ENCODE measurements at places on chromosomes 7 and 10.

DNA sequence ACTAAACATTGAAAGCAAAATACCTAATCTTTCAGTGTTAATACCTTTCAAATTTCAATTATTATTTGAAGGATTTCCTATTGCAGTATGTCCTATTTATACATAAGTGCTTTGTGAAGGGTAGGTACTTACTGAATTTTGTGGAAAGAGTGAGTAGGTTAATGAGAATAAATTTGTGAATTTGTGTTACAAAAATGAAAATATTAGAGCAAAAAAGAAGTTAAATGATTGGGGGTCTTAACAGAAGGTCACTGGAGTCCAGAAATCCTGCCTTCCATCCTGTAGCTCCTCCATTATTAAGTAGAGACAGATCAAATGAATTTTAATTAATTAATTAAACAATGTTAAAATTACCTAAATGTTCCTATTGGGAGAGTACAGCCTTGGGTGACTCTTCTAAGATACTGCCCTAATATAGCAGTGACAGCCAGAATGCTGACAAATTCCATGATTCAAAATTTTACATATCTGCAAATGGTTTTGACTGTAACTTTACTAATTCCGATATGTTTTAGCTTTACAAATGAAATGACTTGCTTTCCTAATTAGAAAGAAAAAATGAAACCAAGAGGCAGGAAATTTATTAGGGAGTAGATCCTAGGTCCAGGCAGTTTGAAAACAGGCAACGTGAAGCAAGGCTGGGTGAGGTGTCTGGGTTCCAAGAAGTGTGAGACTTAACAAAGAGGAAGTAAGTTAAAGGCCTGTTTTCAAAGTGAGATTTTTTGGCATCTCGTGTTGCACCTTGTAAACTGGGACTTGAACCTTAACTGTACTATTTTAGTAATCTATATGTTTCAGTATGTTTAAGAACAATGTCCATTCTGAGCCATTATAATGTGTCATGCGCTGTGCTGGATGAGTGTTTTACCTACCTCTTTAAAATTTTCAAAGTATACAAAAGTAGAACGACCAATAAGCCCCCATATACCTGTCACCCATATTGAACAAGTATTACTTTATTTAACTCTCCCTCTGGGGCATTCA is 1.5 kb downstream of the PIK3CG start:
- peak; percentile 19 for DNase-seq

GRCh38 chr7:99679032-99679399 is 780 bp downstream of the CYP3A5 start:
- DNase-seq: no peak

- peak; percentile 20 for DNase-seq
Measured at GRCh38 chr10:80382989-80383388, 25.4 kb upstream of the PRXL2A start.

- no peak for DNase-seq
Measured at GRCh38 chr7:109745677-109746410, 1176.2 kb downstream of the DNAJB9 start.

- DNase-seq: no peak
Measured at GRCh38 chr7:155867734-155868400, 55.6 kb upstream of the SHH start.

DNA sequence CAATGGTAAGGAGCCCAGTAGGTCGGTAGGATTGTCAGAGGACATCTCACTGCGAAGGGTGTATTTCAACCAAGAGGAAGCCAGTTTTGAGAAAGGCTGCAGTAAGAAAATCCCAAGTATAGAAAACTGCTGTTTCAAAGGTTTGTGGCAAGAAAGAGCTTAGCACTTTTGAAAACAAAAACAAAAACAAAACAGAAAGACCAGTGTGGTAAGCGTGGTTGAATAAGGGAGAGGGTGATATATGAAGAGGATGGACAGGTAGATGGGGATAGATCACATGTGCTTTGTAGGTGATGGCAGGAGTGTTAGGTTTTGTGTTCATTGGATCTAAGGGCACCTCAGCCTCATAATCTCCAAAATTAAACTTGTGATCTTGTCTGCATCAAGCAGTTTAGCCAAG is 141.6 kb upstream of the WNT16 start:
- DNase-seq: no peak

DNA sequence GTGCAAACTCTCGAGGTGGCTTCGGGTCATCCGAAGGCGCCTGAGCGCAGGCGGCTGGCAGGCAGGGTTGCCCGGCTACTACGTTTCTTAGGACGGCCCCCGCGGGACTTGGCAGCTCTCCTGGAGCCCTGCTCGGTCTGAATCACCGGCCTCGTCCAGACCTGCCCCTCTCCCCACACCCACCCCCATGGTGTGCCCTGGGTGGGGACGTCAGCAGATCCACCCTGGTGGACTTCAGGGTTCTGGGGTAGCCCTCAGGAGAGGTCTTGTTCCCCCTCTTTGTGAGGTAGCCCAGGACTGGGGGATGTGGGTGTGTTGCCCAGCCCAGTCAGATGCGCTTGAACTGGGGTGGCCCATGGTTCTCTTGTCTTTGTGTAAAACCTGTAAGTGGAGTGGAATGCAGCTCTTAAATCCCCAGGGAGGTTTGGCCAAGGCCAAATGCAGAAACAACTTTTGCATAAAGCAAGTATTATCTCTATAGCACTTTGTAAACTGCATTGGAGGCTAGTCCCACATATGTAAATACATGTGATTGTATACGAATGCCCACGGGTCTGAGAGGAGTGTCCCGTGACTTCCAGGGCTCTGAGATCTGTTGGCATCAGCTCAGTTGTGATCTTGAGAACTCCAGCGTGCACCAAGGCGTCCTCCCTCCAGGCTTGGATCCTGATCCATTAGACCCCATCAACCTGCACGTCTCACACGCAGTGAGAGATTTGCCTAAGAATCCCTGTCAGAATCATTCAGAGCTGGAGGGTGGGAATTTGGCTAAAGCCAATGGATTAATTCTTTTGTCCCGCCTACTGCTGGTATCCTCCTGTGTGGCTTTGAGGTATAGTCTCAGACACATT is 1.8 kb downstream of the PFKFB3 start:
- no peak for DNase-seq

GRCh38 chr10:90734415-90734814 is 123.4 kb downstream of the HTR7 start:
- no peak for DNase-seq

- DNase-seq: no peak
Measured at GRCh38 chr10:133162910-133163856, 3.2 kb downstream of the KNDC1 start.

DNA sequence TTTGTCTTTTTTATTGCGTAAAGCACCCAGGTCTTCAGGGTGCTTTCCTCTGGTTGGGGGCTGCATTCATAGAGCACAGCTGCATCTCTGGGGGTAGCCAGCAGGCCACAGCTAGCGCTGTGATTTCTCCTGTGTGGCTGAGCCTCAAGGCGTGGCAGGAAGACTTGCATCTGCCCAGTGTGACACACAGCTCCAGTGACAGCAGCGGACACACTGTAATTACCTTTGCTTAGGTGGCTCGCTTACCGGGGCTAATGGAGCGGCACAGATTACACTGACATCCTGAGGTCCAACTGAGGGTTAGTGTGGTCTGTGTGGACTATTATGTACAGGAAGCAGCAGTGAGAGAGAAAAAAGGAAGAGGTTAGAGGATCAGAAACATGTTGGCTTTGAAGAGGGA is 27.1 kb downstream of the ABCB4 start:
- DNase-seq: no peak

DNA sequence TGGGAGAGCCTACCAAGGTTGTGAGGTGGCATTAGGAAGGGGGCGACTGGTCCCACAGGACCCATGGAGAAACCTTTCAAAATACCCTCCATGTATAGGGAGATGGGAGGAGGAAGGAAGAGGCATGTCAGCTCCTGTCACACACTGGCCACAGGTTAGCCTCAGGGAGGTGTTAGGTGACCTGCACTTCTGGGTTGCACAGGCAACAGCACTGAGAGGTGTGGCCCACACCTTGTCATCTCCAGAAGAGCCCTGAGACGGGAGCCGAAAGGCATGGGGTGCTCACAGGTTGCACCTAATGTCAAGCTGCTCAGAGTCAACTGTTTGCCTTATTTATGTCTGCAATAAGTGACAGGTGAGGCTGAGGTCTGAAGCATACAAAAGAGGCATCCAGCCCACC is 14.6 kb upstream of the USP6NL start:
- DNase-seq: no peak

GRCh38 chr7:139958599-139959284 is 104.0 kb downstream of the PARP12 start:
- DNase-seq: no peak

- DNase-seq: no peak
Measured at GRCh38 chr7:19118636-19119371, 1.4 kb upstream of the TWIST1 start.

DNA sequence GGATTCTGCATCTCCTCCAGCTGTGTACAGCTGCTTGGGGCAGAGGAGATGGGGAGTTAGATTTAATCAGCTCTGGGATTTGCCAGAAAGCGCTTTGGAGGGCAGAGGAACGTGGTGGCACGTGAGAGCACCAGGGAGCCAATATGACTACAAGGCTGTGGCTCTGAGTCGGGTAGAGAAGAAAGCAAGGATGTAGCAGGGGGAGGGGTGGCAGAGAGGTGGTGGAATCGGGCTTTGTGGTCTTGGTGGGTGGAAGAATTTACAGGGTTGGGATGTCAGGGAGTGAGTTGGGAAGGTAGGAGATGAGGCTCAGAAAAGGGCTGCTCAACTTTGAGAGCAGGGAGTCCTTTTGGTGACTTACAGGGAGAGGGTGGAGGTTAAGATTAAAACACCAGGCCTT is 113.6 kb downstream of the CCNY start:
- DNase-seq: no peak
